ENCODE measurements at places on chromosomes 11 and 22. TPM values are rescaled to one million over a fixed set of nuclear protein-coding genes. Genes with fewer than 3 reads are reported as not detected.
A peak's percentile ranks its signal among the peaks of the same experiment; 100 is the strongest.

Gene MMP10
- total RNA-seq, result 0.80 TPM

GRCh38 chr22:43273902-43274484, 69.2 kb downstream of the SCUBE1 start:
- DNase-seq, result no peak

- DNase-seq, result no peak
Observed at GRCh38 chr11:4713241-4713640, 8.7 kb downstream of the MMP26 start.

Gene FADS3
- 48.0 TPM for total RNA-seq

Gene MRGPRF
- 2.5 TPM for total RNA-seq

DNA sequence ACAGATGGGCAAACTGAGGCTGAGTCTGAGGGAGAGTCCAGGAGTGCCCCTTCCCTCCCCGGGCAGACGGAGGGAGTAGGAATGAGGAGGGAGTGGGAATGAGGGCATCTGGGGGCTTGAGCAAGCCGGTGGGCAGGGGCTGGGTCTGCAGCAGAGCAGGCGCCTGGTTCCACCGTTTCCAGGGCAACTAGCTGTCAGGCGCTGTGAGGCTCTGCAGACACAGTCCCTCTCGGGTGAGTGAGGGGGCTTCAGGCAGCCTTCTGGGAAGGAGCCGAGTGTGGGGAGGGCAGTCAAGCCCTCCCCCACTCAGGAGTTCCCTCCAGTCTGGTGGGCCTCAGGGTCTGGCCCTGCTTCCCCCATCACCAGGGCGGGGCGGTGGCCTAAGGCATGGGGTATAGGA, 19.0 kb downstream of the TMEM258 start:
- DNase-seq, result no peak

- DNase-seq, result no peak
Observed at GRCh38 chr11:112878033-112878601, 83.1 kb upstream of the NCAM1 start.

GRCh38 chr11:70226967-70227366, 23.9 kb downstream of the FADD start:
- no peak for DNase-seq

- DNase-seq, result no peak
Observed at GRCh38 chr11:111829185-111829968, 42.0 kb downstream of the ALG9 start.

Gene TRIM49D1
- total RNA-seq, result not detected

DNA sequence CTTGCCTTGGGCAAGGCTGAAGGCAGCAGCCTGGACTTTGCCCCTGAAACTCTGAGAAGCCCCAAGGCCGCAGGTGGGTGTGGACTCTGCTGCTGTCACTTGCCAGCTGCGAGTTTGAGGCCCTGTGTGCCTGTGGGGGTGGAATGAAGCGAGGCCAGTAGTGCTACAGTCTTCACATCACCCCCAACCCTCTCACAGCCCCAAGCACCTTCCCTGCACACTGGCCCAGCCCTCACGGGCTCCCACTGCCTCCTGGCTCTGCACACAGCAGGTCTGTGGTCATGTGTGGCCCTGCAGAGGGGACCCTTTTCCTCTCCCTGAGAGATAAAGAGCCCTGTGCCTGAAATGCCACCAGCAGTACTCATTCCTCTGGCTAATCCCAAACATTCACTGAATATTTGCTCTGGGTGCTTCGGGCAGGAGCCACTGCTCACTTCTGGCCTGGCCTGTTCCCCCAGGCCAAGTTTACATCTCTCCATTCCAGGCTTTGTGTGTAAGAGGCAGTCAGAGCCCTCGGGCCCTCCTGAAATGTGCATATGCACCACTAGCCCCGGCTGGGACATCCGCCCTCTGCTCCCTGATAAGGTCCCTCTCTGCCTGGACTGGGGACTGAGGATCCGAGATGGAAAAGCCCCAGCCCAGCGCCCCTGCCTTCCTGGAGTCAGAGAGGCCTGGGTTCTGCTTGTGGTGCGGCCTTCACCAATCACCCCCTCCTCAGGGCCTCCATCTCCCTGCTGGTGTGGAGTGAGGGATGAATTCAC, 17.7 kb downstream of the MGAT3 start:
- DNase-seq, result no peak

DNA sequence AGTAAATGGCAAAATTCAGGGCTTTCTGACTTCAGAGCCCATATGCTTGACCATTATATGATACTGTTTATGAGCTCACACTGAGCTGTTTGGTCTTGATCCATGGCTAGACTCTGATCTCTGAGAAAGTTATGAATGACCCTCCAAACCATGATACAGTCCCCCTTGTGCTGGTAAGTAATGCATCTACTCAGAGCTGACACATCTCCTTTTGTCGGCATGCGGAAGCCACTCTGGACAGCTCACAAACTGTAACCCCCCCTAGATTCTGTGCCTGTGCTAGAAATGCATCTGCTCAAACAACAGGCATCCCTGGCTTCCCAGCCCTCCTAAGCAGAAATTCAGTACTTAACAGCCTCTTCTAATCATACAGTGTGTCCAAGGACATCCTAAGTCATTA, 150.8 kb upstream of the RAG2 start:
- DNase-seq, result no peak

Gene NEU3
- 12.3 TPM for total RNA-seq

Gene MMP7
- 238 TPM for total RNA-seq

Gene TREH
- not detected for total RNA-seq

DNA sequence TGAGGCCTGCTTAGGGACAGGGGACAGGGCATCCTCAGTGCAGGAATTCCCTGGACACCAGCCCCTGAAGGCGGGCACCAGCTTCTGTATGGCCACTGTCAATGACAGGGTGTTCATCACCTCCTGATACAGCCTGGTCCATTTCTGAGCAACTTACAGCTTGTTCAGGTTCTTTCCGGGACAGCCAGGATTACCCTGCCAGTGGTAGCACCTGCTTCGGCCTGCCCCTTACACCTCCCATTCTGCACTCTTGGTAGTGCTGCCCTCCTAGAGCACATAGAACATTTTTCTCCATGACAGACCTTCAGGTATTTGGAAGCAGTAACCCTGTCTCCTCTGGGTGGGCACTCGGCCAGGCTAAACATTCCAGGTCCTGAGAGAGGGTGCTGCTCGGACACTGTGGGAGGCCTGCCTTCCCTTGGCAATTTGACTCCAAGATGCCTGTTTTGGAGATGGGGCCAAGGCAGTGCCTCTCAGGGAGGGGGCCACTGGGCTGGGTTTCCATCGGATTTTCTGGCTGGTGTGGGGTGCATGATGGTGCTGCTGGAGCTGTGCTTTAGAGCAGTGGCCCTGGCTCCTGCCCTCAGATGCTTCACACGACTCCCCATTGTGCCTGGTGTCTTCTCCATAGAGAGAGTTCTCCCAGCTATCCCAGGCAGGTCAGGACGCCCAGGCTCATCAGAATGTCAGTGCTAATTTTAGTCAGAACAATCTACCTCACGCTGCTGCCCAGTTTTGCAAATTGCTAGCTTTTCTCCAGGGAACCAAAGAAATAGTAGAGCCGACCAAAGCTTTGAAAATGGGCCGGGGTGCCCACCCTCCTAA, 1.2 kb downstream of the GAL3ST3 start:
- DNase-seq, result no peak

- DNase-seq, result no peak
Observed at GRCh38 chr11:1485504-1485885, 1.1 kb downstream of the MOB2 start.

DNA sequence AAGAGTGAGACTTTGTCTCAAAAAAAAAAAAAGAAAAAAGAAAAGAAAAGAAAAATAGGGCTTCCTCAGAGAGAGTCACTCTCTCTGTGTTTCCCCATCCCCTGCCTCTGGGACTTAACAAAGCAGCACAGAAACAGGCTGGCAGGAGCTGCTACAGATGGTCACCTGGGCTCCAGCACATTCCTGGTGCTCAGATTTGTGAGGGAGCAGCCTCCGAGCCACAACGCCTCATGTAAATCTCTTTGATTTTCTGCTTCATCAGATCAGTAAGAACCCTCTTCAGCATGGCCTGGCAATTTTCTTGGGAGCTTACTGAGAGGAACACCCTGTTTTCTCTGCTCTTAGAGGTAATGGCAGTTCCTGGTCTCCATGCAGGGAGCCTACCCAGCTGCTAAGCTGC, 15.2 kb upstream of the LDHA start:
- no peak for DNase-seq

DNA sequence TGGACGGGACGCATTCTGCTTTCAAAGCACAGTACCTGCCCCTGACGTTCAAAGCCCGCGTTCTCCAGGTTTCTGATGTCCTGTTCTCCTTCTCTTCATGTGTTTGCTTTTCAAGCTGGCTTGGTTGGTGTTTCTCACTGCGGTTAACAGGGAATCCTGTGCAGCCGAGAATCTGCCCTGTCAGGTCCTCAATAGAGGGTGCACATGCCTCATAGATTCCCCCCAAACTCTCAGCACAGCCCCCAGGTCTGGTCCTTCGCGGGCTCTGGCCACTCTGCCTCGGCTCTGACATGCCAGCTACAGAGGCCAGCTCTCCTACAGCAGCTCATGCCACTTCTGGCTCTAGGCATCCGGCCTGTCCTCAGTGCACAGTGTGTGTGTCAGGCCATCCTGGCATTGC, 1343.8 kb downstream of the TBC1D22A start:
- no peak for DNase-seq

Gene CCDC179
- not detected for total RNA-seq

DNA sequence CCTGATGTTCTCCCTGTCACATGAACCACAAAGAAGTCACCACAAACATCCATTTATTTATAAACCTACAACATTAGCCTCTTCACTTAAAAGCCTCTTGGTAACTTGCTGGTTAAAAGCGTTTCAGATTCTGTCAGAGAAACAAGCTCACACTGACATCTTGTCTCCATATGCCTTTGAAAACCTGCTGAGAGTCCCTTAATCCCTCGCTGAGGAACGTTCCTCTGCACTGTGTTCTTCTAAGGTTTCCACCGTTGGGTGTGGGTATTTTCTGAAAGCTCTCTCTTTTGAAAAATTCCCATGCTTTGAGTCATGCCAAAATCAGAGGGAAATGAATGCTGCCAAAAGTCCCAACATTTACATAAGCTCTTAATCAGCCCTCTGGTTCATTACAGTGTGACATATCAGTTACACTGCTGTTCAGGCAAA, 149.8 kb downstream of the CCDC34 start:
- no peak for DNase-seq

Gene TTLL12
- 104 TPM for total RNA-seq

Gene HSPA8
- total RNA-seq, result 1,872 TPM

Gene DDIAS
- 7.1 TPM for total RNA-seq

DNA sequence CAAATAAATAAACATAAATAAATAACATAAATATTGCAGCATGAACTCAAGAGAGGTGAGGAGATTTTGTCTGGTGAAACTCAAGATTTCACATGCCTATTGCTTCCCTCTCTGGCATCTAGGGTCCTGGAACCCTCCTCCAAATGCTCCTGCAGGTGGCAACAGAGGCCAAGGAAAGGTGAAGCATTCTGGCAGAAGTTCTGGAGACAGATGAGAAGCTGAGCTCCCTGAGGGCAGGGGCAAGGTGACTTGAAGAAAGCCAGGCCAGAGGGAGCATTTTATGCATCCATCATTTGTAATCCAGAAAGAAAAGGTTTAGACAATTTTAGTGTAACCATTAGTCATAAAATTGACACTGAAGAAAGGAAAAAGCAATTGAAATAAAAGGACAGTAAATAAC, 64.9 kb downstream of the ENDOD1 start:
- DNase-seq, result no peak

GRCh38 chr11:102177974-102178631, 67.9 kb downstream of the YAP1 start:
- DNase-seq, result peak; percentile 93

GRCh38 chr11:113906516-113906915, 1.9 kb downstream of the HTR3B start:
- DNase-seq, result no peak

All from epithelial cell of proximal tubule (primary cell).